Activated CD8-positive, alpha-beta memory T cell treated with anti-CD3 and anti-CD28 coated beads, Interleukin-2, amount 10 ng/mL, durations not matched to agents 7 days and 5 days (primary cell): ENCODE measurements at places on chromosomes 2 and 18. TPM values are rescaled to one million over a fixed set of nuclear protein-coding genes. Genes with fewer than 3 reads are reported as not detected.

The POTEE gene
- 0.40 TPM for total RNA-seq

The MALL gene
- total RNA-seq = not detected

The GAL3ST2 gene
- total RNA-seq = 0.20 TPM

The COLEC12 gene
- not detected for total RNA-seq

The THUMPD2 gene
- total RNA-seq = 16.0 TPM

The AGXT gene
- total RNA-seq = not detected

The UGT1A4 gene
- total RNA-seq = not detected

The ITPRIPL1 gene
- 56.9 TPM for total RNA-seq

The OSR1 gene
- not detected for total RNA-seq

The SNED1 gene
- 4.6 TPM for total RNA-seq

The LDLRAD4 gene
- 33.9 TPM for total RNA-seq
